Left ventricle myocardium inferior (tissue), 1 donor: ENCODE measurements at places on chromosomes 1 and 21.
A peak's percentile ranks its signal among the peaks of the same experiment; 100 is the strongest.

DNA sequence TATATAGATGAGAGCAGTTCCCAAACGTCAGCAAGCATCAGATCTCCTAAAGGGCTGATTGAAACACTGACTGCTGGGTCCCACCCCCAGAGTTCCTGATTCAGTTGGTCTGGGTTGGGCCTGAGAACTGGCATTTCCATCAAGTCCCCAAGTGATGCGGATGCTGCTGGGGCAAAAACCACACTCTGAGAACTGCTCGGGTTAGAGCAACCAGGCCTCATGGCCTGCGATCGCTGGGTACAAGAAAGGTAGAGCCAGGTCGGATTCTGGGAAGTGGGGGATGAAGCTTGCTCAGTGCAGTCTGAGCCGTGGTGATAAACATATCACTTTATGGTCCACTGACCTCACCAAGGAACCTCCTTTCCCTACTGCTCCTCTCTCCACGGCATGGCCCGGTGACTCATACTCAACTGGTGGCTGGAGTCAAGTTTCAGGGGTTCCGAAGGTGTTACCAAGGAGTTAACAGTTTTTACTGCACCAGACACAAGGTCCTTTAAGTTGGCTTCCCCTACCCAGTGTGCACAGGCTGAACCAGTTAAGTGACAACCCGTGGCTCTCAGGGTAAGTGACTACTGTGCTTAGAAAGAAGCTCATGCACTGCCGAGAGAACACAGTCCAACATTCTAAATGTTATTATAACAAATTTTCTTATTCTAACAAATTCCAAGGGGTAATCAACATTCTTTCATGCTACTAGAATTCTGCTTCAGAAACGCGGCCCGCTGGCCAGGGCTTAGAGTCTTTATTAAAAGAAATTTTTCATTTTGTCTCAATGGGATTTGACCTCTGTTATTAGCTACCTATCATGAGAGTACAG lies 153.5 kb downstream of the TGFBR3 start:
- no peak for DNase-seq

DNA sequence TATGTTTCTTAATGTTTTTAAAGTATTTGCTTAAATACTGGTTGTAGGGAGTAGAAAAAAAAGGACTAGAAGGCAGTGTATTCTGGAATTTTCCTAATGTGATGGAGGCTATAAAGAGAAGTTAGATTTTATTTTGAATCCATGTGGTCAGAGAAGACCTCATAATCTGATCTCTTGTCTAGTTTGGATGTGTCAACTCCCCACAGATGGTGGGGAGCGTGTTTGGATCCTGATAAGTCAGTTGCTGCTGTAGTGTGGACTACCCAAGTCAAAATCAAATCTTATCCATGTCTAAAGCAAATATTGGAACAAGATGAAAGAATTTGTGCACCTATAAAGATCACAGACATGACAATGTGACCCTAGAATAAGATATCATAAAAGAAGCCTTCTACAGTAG lies 918.0 kb downstream of the LTN1 start:
- no peak for DNase-seq

DNA sequence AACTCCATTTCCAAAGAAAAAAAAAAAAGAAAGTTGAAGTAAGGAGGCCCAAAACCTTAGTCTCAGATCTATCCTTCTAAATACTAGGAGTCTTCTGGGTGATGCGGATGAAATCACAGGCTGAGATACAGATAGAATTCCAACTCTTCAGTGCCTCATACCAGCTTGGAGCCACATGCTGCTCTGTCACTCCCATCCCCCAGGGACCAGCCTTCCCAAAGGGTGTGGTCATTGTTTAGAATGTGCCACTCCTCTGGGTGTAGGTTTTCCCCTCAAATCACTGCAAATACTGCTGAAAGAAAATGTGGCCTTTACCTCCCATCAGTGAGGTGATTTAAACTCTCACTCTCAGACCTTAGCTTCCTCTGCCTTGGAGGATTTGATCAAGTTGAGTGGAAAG lies 112.9 kb downstream of the CDC7 start:
- no peak for DNase-seq

DNA sequence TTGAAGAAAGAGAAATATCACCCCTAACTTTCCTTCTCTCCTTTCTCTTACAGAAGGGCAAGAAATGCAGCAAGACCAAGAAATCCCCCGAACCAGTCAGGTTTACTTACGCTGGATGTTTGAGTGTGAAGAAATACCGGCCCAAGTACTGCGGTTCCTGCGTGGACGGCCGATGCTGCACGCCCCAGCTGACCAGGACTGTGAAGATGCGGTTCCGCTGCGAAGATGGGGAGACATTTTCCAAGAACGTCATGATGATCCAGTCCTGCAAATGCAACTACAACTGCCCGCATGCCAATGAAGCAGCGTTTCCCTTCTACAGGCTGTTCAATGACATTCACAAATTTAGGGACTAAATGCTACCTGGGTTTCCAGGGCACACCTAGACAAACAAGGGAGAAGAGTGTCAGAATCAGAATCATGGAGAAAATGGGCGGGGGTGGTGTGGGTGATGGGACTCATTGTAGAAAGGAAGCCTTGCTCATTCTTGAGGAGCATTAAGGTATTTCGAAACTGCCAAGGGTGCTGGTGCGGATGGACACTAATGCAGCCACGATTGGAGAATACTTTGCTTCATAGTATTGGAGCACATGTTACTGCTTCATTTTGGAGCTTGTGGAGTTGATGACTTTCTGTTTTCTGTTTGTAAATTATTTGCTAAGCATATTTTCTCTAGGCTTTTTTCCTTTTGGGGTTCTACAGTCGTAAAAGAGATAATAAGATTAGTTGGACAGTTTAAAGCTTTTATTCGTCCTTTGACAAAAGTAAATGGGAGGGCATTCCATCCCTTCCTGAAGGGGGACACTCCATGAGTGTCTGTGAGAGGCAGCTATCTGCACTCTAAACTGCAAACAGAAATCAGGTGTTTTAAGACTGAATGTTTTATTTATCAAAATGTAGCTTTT lies 2.4 kb downstream of the CCN1 start:
- no peak for DNase-seq

DNA sequence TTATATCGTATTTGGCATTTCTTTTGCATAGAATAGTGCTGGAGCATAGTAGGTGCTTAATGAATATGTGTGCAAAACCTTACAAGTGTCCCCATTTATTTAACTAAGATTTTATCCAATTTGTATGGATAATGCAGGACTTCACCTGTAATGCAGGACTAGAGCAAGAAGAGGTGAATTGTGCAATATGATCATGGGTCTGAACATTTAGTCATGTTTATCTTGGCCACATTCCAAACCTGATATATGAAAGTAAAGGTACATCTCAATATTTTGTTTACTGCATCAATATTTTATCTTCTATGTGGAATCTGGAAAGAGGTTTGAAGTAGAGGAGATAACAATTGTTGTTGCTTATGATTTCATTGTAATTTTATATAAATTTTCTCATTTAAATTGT lies 1626.7 kb upstream of the B3GALT2 start:
- no peak for DNase-seq

- peak; percentile 69 for DNase-seq
These were observed 20.4 kb downstream of the H3-3A start for GRCh38 chr1:226082959-226083301.

GRCh38 chr1:42305639-42306038 lies 29.4 kb downstream of the FOXJ3 start:
- DNase-seq = no peak

GRCh38 chr1:117638759-117639158 lies 32.9 kb downstream of the TENT5C start:
- no peak for DNase-seq

DNA sequence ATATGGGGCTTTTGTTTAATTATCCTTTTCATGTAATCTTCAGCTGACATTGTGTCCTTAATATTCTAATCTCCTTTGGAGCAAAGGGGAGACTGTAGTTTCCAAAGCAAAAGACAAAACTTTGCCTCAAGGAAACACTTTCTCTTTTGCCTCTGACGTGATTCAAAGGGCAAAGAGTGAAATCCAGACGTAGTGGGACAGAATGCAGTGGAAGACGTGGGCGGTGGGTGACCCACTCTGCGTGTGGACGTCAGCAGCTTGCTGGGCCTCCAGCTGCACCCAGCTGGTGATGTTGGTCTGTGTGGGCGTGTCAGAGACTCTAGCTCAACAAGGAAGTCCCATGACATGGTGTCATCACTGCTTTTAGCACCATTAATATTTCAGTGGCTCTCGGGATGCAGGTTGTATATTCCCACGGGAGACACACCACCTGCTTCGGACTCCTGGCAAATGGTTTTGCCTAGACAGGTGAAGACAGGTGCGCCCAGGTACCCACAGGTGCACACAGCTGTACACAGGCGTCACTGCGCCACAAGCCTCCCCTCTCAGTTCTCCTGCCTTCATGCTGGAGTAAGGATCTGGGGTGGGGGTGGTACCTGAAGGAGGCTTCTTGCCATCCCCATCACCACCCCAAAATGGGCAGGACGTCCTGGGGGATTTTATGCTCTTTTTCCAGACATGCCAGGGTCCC lies 292.1 kb upstream of the VAMP3 start:
- DNase-seq = peak; percentile 86

- DNase-seq = peak; percentile 53
These were observed 13.6 kb downstream of the WDR4 start for GRCh38 chr21:42865776-42866160.

DNA sequence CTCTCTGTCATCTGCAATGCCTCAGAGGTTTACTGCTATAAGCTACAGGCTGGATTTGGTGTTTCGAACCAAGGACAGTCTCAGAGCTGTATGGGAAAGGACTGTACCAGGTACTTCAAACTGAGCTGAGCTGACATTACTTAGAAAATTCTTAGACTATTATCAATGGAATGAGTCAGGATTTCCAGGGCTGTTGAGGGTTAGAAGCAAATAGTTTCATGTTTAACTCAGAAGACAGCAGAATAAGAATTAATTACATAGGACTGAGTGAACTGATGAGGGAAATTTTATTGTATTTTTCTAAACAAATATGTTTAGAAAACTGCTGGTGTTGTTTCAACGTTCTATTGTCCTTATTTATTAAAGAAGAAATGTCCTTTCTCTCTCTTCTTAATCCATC lies 74.3 kb upstream of the CAPZB start:
- no peak for DNase-seq

GRCh38 chr1:94693029-94693428 lies 127.1 kb upstream of the SLC44A3 start:
- DNase-seq = no peak

- DNase-seq = no peak
These were observed 18.2 kb downstream of the DNAJC11 start for GRCh38 chr1:6683434-6683833.

GRCh38 chr1:110308247-110308646 lies 30.9 kb upstream of the RBM15 start:
- DNase-seq = no peak

DNA sequence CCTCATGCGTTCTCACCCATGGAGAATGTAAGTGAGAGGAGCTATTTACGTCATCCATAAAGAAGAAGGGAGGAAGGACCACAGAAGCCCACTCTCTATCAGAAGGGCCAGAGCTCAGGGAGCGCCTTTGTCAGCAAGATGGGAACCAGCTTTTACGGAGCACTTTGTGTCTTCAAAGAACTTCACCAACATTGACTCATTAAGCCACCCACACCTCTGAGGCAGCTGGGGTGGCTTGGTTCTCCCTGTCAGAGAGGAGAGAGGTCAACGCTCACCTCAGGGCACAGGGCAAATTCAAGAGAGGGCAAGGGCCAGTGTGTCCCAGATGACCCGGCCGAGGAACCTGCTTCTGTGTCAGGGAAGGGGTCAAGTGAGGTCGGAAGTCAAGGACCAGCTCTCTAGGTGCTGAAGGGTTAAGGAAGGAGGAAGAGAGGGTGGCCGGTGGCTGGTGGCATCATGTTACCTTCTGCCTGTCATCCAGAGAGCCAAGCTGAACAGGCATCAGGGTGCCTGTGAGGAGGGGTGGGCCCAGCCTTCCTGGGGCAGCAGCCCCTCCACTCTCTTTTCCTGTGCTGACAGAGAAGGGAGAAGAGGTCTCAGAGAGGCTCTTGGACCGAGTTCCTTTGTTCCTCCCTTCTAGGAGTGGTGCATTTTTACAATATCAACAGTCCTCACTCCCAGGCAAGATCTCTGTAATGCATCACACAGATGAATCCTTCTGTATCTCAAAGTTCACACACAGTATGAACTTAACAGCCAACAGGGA lies 109.0 kb downstream of the ETS2 start:
- no peak for DNase-seq

DNA sequence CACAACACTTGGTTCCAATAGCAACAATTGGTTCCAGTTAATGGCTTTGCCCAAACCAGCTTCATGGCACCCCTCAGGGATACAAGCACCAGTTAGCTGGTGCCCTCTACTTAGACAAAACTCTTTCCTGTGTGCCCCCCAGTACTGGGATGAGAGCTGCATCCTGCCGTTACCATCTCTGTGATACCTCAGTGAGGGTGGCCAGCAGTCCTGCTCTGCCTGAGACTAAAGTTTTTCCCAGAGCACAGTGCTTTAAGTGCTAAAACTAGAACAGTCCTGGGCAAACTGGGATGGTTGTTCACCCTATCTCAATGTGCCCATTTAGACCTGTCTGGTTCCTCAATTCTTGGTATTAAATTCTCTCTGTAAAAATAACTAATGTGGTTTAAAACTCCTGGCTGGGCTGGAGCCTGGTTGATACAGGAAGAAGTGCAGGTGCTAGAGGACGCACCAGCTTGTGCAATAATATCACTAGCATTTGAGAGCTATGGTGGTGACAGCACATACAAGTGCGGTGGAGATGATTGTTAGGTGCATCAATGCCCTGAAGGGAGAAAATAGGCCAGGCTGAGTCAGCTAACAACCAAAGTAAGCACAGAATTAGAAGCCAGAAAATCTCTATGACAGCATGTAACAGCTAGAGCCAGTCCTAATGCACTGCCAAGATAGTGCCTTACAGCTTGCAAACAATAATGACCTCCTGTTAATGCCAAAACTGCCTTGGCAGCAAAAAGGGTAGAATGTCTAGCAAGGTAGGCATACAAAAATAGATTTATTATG lies 179.8 kb upstream of the GALNT2 start:
- no peak for DNase-seq

DNA sequence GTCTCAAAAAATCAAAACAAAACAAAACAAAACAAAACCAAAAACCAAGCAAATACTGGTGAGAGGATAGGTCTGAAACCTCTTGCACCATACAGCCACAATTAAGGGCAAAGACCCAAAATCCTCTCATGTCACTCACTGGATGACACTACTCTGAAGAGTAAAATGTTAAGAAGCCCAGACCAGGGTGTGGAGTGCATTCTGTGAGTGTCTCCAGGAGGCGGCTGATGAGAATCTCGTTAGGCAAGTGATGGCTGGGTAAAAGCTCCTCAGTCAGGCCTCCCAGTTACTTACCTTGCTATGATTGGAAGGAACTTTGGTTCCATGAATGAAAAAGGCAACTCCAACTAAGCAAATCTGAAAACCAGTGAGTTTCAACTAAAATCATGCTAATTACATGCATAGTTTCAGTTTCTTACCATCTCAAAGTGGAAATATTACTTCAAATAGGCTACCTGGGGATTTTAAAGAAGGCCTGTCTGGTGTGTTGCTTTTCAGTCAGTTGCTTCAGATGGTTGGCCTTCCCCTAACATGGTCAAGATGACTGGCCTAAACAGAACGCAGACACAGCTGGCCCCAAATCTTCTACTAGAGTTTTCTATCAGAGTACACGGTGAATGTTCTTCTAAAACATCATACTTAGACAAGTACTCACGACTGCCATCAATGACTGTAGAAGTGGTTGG lies 95.1 kb downstream of the KIAA0319L start:
- DNase-seq = no peak
